T-helper 1 cell (primary cell): ENCODE measurements at places on chromosomes 3 and 15.

DNA sequence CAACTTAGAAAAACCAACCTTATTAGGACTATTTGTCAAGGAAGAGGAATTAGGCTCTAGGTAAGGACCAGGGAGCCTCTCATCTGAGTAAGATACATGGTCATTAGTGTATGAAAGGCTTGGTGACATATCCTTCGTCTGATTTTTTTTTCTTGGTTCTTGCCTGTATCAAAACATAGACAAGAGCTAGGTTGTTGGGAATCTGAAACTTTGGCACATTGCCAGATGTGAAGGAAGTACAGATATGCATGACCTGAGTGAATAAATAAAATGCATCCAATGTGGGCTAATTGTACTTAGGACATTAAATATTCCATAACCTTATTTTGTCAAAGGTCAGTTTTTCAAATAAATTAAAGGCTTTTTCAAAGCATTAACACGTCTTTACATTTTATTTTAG lies 151.8 kb downstream of the SYNPR start:
- DNase-seq = no peak

GRCh38 chr3:159989973-159990846 lies 1.6 kb downstream of the IL12A start:
- DNase-seq = no peak

DNA sequence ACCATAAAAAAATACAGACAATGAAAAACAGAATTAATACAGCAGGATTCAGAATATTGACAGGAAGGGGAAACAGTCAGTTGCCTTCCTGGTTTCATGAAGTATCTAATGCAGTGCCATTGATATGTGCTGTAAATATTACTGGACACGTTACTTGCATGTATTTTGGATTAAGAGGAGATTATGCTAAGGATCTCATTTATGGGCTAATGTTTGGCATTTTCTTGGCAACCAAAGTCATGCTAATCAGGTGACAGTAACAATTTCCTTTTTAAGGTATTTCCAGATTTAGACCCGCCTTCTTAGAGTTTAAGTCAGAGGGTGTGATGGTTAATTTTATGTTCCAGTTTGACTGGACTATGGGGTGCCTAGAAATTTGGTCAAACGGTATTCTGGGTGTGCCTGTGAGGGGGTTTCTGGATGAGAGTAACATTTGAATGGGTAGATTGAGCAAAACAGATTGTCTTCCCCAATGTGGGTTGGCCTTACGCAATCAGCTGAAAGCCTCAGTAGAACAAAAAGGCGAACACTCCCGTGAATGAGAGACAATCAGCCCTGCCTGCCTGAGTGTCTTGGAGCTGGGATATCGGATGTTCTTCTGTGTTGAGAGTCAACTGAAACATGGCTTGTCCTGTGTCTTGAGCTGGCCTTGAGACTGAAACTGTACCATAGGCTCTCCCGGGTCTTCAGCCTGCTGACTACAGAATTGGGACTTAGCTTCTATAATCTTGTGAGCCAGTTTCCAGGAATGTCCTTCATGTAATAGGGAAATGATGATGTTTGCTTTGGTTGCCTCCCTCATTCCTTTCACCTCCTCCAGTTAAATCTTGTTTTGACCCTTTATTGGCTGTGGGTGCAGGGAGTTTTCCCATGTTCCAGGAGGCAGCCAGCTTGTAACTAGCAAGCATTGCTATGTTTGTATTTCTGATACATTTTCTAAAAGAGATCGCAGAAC lies 10.5 kb downstream of the SQOR start:
- no peak for DNase-seq

GRCh38 chr3:24154781-24155180 lies 209.7 kb downstream of the NR1D2 start:
- no peak for DNase-seq

GRCh38 chr3:4994823-4995499 lies 15.7 kb downstream of the BHLHE40 start:
- no peak for DNase-seq

- DNase-seq = no peak
Observed at GRCh38 chr3:40490916-40491315, 14.0 kb downstream of the ZNF619 start.

DNA sequence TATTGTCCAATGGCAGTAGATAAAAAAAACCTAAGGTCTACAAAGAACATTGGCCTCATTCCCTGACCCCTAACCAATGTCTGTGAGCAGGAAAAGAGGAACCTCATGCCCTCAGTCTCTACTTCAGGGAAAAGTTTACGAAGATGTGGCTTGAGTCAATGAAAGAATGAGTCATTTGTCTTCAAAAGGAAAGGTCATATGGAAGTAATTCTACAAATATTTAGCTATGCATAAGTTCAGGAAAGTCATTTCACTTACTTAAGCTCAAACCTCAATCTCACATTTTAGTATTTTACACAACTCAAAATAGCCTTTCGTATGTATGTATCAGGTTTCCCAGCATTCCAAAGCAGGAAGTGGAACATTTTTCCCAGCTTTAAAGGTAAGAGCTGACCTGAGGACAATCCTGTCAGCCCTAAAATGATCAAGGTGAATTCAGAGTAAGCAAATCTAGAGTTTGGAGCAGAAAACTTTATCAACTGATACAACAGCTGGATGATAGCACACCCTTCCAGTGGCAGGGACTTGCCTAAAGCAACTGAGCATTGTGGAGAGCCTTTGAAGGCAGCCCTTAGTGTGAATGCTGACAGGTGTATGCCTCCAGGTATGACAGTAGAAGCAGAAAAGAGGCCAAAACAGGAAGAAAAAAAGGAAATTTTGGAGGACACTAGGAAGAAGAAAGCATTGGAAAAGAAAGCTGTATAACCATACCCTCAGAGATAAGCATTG lies 53.9 kb upstream of the ACKR4 start:
- DNase-seq = no peak

GRCh38 chr15:40067921-40068624 lies 29.1 kb upstream of the SRP14 start:
- no peak for DNase-seq

GRCh38 chr15:61499376-61499775 lies 270.3 kb upstream of the RORA start:
- no peak for DNase-seq

DNA sequence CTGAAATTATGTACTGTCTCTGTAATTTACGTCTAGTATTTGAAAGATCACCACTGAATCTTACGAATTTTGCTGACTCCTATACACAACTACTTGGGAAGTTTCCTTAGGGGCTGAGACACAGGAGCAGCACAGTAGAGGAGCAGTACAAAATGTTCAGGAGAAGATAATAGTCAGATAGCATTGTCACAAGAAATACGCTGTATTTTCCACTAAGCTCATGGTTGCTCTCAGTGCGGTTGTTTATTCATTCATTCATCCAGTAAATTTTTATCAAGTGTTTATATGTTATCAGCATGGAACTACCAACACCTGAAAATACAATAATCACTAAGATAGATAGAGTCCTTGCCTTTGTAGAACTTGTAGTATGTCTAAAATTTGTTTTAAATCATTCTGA lies 34.5 kb downstream of the ALCAM start:
- no peak for DNase-seq

- peak; percentile 20 for DNase-seq
Observed at GRCh38 chr3:30970183-30970582, 75.7 kb upstream of the GADL1 start.

- DNase-seq = no peak
Observed at GRCh38 chr15:92614301-92614700, 41.3 kb downstream of the FAM174B start.

GRCh38 chr3:181316482-181316881 lies 326.9 kb upstream of the DNAJC19 start:
- DNase-seq = no peak

DNA sequence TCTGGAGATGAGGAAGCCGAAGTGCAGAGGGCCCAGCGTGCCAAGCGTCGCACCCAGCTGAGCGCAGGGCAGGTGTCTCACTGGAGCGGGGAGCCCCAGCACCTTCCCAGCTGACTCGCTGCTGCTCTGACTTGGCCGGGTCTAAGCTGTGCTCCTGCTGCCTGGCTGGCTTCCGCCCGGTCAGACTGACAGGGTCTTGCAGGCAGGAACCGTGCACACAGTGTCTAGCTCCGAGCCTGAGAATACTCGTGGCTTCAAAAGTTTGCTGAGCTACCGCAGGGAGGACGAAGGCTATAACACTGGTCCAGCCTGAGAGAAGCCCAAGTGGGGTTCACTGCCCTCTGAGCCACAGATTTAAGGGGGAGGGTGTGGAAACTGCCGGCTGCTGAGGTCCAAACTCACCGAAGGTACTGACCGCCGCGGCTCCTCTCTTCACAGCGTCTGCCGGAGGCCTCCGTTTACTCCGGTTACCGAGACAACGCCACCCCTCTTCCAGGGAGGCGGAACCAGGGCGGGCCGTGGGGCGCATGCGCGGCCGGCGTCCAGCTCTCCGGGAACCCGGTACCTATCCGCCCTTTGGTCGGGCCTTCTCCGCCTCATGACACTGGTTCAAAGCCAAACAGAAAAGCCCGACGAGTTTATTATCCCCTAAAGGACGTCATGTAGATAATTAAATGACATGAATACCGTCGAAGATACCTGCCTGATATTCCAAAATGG lies at the start of gene CFAP44:
Gene CFAP44 (minus strand): TSS at position 443 of the 720 bp plus-strand sequence. CDS start 7,829 bp downstream, outside the sequence.
- peak; percentile 13 for DNase-seq

- no peak for DNase-seq
Observed at GRCh38 chr15:33150971-33151370, 43.5 kb downstream of the FMN1 start.

- DNase-seq = no peak
Observed at GRCh38 chr3:171615281-171615680, 155.1 kb upstream of the TNIK start.

DNA sequence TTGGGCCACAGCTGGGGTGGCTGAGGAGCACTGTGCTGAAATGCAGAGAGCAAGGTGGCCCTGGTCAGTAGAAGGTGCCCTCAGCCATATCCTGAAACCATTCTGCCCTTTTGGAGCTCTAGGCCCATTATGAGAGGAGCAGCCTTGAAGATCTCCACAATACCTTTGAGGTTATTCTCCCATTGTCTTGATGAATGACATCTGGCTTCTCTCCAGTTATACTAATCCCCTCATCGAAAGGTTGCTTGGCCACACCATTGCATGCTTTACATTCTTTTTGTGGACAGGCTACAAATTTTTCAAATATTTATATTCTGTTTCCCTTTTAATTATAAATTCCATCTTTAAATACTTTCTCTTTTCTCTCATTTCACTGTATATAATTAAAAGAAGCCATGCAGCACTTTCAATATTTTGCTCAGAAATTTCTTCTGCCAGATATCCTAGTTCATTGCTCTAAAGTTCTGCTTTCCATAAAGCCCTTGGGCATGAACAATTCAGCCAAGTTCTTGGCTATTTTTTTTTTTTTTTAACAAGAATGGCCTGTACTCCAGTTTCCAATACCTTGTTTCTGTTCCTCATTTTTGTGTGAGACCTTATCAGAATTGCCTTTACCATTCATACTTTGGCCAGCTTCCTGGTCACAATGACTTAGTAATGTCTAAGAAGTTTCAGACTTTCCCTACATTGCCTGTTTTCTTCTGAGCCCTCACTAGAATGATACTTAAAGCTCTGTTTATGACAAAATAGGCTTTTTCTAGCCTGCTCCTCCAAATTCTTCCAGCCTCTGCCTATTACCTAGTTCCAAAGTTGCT lies 138.9 kb upstream of the SGO1 start:
- DNase-seq = no peak

DNA sequence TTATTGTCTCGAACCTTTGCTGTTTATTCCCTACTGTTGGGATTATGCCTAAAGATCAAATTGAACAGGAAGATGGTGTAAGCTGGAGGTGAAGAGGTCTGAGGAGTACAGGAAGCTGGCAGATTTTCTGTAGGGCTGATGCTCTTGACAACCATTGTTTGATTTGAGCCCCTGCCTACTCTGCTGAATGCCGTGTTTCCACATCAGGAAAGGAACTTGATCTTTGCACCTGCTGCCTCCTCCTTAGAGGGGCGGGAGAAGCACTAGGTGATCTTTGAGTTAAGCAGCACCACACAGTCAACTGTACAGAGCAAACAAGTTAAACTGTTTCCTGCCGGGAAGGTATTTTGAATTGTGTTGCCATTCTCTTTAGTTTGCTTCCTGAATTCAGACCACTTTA lies 364.6 kb upstream of the EPHA6 start:
- DNase-seq = no peak

GRCh38 chr3:24261521-24261920 lies 233.1 kb downstream of the THRB start:
- DNase-seq = no peak

- DNase-seq = no peak
Observed at GRCh38 chr15:88725305-88726210, 77.7 kb upstream of the ACAN start.

DNA sequence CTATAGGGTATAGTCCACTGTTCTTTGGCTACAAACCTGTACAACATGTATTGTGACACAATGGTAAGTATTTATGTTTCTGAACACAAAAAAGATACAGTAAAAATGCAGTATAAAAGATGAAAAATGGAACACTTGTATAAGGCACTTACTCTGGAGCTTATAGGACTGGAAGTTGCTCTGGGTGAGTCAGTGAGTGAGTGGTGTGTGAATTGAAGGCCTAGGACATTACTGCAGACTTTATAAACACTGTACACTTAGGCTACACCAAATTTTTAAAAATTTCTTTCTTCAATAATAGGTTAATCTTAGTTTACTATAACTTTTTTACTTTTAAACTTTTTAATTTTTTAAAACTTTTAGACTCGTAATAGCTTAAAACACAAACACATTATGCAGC lies 10.5 kb upstream of the PDZRN3 start:
- no peak for DNase-seq

- DNase-seq = no peak
Observed at GRCh38 chr15:91950631-91951329, 97.3 kb downstream of the SLCO3A1 start.

DNA sequence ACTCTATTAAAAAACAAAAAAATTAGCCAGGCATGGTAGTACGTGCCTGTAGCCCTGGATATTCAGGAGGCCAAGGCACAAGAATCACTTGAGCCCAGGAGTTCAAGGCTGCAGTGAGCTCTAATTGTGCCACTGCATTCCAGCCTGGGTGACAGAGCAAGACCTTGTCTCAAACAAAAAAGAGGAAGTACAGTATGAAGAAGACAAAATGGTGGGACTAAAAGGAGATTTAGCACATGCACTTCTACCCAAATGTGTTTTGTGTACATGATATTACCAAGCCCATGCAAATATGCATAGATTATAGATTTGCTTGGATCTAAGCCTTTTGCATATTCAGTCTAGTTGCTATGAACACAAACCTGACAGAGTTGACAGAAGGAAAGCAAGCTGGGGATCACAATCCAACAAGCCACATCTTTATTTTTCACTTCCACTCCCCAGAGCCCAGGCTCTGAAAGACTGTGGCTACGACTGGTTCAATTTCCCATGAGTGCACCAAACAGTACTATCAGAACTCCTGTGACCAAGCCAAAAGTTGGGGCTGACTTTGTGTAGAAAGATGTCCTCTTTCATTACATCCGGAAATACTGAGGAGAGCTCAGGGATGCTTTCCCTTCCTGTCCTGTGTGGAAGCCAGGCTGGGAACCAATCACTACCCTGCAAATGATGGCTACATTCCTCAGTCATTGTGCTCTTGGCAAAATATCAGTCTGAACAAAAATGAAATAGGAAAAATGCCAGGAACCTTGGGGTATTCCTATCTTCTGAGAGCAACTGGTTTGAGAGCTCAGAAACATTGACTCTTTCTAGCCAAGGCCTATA lies 49.4 kb downstream of the TGM4 start:
- no peak for DNase-seq

GRCh38 chr3:108025177-108025576 lies 65.7 kb downstream of the CD47 start:
- no peak for DNase-seq

GRCh38 chr3:138686771-138687221 lies 78.2 kb downstream of the FAIM start:
- no peak for DNase-seq
